ACHN (cell line): ENCODE measurements at places on chromosomes 7 and 10.

- no peak for DNase-seq
Observed at GRCh38 chr10:115903845-115904244, 369.2 kb downstream of the GFRA1 start.

DNA sequence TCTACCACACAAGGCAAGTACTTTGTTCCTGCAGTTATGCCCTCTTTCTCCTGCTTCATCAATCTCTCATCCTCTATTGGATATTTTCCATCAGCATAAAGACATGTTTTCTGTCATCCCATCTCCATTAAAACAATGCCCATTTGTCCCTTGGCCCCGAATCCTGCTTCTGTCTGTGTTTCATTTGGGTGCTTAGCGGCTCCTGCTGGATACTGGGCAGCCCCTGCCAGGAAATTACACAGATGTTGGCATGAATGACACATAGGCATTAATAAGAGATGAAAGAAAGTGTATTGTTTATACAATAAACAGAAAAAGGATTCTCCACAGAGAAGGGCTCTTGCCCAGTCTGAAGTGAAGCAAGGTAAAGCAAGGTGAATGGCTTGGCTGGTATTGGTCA is 765.3 kb downstream of the REEP3 start:
- no peak for DNase-seq

DNA sequence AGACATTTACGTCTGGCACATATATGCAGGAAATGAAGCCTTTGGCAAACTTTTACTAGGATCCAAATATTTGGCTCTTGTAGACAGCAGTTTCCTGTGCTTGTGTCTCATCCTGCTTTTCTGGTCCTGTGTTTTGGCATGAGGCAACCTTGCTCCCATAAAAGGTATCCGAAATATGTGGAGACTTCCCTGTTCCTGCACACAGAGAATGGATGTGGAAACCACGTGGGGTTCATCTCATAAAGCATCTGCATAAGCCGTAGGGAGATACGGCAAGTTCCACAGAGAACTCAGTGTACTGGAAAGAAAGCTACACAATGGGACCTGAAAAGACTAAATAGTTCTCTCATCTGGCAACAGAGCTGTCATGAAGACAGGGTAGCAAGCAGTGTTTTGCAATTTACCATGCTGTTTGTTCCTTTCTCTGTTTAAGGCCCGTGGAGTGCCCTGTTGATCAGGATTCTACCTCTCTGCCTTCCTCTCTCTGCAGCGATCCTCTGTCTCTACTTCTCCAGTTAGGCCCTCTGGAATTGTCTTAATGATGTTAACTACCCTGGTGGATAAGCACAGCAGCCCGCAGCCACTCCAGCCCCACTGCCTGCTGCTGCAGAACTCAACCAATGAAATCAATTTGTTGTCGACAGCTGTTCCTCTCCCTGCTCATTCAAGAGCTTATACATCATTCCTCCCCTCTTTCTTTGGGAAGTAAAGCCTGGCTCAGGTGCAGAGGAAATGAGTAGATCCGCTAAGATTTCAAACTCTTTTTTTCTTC is 293.6 kb downstream of the CSTF2T start:
- DNase-seq, result no peak

DNA sequence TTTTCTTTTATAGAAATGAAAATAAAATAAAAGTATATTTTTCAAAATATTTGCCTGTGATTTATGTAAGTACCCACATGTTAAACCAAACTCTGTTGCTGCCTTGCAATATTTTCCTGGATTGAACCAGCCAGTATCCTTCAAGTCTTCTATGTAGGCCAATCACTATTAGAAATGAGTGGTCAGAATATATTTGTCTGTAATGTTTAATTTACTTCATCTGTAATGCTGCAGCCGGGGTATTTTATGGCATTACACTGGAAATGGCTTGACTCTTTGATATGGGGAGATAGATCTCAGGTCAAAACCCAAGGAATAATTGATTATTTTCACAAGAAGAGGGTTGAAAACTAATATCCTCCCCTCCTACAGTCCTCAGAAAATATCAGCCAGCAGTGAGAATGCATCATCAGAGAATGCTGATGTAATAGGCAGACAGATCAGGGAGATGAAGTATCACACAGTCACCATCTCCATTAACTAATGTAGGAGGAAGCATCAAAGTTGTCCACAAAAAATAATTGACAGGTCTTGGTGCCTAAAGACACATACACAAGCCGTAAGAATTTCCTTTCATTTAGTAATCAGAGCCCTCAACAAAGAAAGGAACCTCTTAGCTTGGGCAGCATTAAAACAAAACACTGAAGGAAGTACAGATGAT is 82.5 kb downstream of the VWDE start:
- no peak for DNase-seq

GRCh38 chr7:117480978-117481377 is 1.2 kb downstream of the CFTR start:
- DNase-seq, result no peak

DNA sequence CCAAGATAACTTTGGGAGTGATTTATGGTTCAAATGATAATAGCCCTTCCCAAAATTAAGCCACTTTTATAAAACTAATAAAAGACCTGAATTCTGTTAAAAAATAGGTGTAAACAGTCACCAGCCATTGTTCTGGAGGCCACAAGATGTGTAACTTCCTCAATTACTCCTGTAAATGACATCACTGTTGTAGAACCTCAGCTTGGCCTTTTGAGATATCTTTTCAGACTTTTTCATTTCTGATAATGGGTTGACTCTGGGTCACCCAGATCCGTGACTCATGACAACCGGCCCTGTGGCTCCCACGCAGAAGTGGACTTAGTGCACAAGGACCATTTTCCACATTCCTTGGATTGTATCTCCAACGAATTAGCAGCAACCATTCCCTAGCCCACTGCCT is 106.6 kb downstream of the DKK1 start:
- no peak for DNase-seq

DNA sequence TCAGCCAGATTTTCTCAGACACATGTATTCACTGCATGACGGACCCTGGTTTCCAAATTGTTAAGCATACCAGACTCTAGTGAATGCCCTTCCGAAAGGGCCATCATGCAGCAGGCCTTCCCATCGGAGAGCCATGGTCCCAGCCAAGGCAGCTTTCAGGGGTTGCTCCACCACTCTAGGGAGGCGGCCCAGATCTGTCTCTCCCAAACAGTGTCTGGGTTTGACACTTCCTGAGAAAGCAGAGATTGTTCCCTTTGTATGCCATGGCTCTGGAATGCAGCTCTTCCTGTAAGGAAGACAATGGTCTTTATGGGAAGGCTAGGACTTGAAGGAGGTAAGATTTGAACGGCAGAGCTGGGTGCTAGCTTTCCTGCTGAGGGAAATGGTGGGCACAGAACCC is 178.8 kb upstream of the BMPER start:
- DNase-seq, result no peak

- DNase-seq, result no peak
Observed at GRCh38 chr10:59965899-59966650, 59.7 kb upstream of the CCDC6 start.

DNA sequence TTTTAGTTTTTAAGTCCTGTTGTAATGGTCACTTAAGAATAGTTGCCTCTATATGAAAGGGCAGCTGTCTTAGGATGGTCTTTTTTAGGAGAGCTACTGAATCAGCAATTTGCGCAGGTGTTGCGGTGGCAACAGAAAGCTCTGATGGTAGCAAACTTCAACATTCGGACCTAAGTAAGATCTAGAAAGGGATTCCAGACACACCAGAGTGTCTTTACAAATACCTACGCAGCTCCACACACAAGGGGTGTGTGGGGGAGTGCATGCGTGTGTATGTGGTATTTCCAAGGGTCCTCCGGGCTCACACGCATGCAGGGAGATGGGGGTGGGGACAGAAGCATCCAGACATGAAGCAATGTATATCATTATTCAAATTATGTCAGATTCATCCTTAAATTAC is 438.6 kb upstream of the MGMT start:
- no peak for DNase-seq

DNA sequence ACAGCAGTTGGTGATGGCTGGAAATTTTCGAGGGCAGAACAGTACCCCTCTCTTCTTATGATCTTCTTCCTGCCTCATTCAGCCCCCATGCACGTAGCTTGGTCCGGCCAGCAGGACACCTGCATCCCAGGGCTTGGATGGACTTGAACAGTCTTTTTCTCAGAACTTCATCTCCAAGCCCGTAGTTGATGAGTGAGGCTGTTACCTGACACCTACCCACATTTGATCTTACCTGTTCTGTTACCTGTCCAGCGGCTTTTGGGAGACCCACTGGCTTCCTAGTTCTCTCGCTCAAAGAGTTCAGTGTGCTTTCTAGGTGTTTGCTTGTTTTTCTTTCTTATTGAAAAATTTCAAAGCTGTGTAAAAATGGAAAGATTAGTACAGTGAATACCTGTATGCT is 212.2 kb downstream of the CUX1 start:
- DNase-seq, result no peak
